ENCODE measurements at places on chromosomes 11 and 22.

DNA sequence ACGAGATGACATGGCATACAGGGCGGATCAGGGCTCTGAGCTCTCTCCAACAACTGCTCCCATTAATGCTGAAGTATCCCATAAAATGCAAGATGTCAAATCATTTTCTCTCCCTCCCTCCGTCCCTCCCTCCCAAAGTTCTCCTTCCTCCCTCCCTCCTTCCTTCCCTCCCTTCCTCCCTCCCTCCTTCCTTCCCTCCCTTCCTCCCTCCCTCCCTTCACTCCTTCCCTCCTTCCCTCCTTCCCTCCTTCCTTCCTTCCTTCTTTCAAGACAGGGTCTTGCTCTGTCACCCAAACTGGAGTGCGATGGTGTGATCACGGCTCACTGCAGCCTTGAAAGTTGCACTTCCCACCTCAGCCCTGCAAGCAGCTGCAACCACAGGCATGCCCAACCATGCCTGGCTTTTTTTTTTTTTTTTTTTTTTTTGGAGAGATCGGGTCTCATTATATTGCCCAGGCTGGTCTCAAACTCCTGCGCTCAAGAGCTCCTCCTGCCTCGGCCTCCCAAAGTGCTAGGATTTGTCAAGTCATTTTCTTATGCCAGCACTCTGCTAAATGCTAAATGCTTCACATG, 38.2 kb downstream of the TXN2 start:
- DNase-seq = no peak

GRCh38 chr22:17629173-17629489, 582 bp upstream of the ATP6V1E1 start:
- no peak for DNase-seq

- no peak for DNase-seq
Observed at GRCh38 chr22:48495751-48496080, 1332.0 kb downstream of the BRD1 start.

DNA sequence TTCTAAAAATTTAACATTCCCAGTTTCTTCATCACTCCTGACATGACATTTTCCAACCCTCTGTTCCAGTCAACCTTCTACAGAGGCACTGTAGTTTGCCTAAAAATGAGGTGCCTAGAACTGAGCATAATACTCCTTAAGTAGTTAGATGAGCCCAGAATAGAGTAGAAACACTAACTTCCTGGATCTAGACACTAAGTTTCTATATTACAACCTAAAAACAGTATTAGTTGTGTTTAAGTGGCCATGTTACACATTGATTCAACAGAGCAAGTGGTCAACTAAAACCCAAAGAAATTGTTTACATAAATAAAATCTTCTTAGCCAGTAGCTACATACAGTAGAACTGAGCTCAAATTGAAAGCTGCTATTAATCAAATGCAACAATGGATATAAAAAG, 1.3 kb downstream of the HPS5 start:
- DNase-seq = no peak

DNA sequence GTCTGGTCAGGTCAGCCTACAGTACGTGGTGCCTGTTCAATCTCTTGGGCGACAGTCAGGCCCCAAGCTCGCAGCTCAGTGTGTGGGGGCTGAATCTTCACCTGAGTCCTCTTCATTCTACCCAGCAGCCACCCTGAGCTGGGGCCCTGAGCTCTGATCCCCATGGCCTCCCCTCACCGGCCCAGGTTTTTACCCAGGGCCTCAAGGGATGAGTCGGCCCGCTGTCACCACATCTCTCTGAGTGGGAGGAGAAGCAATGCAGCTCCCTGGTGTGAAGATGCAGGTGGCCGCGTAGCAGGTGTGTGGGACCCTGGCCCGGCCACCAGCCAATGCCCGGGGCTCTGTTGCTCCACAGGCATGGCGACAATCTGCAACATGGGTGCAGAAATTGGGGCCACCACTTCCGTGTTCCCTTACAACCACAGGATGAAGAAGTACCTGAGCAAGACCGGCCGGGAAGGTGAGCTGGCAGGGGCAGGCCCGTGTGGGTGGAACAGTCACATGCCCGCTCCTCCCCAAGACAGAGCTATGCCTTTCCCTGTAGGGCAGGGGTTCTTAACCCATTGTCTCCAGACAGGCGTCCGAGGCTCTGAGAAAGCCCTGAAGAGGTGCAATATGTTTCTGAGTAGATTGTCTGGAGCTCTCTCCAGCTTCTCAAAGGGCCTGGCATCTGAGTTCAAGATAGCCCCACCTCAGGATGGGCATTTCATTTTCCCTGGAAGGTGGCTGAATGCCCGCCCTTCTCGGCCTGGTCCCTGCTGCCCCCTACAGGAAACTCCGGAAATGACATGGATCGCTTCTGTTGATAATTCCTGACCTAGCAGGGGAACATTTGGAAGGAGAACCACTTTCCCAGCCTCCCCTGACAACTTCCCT, 26.9 kb downstream of the POLR3H start:
- peak; percentile 7 for DNase-seq

- DNase-seq = no peak
Observed at GRCh38 chr22:27715106-27715505, 86.5 kb downstream of the MN1 start.

DNA sequence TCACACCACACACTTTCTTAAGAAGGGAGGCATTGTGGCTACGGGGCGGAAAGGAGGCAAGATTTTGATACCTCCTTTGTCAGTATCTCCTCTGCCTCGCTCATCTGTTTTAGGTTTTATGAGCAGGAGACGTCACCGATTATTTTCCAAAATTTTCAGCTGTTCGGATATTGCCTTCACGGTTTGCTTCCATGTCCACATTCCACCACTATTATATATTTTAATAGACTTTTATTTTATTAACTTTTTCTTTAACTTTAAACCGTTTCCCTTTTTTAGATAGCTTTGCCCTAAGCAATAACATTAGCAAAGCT, 33.7 kb upstream of the CREB3L1 start:
- DNase-seq = no peak

GRCh38 chr11:68997124-68997994, 15.7 kb downstream of the MRGPRF start:
- DNase-seq = no peak

- peak; percentile 78 for DNase-seq
Observed at GRCh38 chr11:14894657-14895598, 2.9 kb upstream of the CYP2R1 start.

Measured in AML-193 (cell line).